ENCODE measurements at places on chromosomes 2 and 18.

DNA sequence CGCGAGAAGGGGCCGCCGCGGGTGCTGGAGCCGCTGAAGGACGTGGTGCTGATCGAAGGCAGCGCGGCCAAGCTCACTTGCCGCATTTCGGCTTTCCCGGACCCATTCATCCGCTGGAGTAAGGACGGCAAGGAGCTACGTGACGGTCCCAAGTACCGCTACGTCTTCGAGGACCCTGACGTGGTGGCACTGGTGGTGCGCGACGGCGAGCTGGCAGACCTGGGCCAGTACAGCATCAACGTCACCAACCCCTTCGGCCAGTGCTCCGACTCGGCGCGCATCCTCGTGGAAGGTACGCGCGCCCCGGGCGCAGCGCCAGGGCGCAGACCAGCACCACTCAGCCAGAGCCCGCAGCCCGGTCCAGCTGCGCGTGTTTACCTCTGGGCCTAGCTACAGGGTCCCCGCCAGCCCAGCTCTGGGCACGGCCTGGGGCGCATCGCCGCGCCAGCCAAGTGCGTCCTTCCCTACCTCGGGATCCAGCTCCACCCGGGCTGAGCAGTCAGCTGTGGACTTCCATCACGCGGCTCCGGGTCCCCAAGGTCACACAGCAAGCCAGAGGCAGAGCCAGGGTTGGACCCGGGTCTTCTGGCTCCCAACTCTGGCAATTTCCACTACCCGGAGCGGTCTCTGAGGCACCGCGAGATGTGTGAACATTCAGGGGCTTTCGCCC, 1.7 kb upstream of the GMPPA start:
- DNase-seq = no peak

GRCh38 chr18:58100154-58100553, 56.1 kb downstream of the NEDD4L start:
- no peak for DNase-seq

- no peak for DNase-seq
Measured at GRCh38 chr18:57410749-57411148, 24.4 kb upstream of the ONECUT2 start.

- DNase-seq = no peak
Measured at GRCh38 chr18:76859474-76860339, 37.4 kb downstream of the ZNF236 start.

GRCh38 chr2:71586471-71586870, 133.1 kb downstream of the DYSF start:
- DNase-seq = no peak

- no peak for DNase-seq
Measured at GRCh38 chr18:57803103-57803969, at the start of gene ATP8B1. Gene ATP8B1 (minus strand): TSS chr18:57803315. CDS start chr18:57731807, 71,508 bp downstream.

DNA sequence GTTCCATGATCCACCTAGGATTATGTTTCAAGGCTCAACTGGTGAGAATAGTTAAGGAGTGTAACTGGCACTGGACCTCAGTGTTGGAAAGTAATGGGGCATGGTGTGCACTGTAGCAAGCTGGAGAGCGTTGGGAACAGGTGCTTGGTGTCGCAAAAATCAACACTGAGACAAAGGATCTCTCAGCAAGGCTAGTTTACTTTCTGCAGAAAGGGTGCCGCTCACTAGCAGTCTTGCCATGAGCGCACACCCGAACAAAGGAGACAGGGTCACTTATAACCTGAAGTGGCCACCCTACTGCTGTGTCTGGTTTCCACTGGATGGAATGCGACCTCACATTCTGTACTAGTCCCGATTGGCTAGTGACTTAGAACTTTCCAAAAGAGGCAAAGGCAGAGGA, 133.2 kb downstream of the TMEM17 start:
- no peak for DNase-seq

DNA sequence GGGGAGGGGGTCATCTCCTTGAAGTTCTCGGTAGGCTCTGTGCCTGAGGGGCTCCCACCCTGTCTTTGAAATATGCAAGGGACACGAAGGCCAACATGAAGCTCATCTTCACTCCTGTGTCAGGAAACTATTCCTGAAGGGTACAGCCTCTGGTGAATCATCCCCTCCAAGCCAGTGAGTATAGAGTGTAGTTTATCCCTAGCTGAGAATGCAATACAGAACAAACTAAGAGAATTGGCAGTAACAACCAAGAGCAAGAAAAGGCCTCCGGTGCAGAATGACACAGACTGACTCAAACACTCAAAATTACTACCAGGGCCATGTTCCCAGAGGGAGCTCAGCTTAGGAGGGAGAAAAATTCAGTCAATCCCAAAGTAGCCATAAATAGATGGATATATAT, 413.3 kb downstream of the BCL11A start:
- DNase-seq = no peak
